ENCODE measurements at places on chromosomes 6 and 20. TPM values are rescaled to one million over a fixed set of nuclear protein-coding genes. Genes with fewer than 3 reads are reported as not detected.
A peak's percentile ranks its signal among the peaks of the same experiment; 100 is the strongest.

CNR1 gene
- total RNA-seq, result 4.8 TPM

AARS2 gene
- 12.6 TPM for total RNA-seq

GLP1R gene
- 0.22 TPM for total RNA-seq

RAMACL gene
- total RNA-seq, result 1.9 TPM

UNC93A gene
- total RNA-seq, result not detected

ADAT2 gene
- 6.9 TPM for total RNA-seq

CLPSL1 gene
- total RNA-seq, result not detected

COX4I2 gene
- 1.3 TPM for total RNA-seq

SLC22A23 gene
- total RNA-seq, result 5.3 TPM

HCRTR2 gene
- total RNA-seq, result not detected

BCAS1 gene
- total RNA-seq, result 4.8 TPM

CAP2 gene
- 15.7 TPM for total RNA-seq

GRCh38 chr20:53409447-53409717 is 184.3 kb downstream of the ZNF217 start:
- peak; percentile 25 for DNase-seq

GRCh38 chr20:3313683-3314065 is 74.7 kb upstream of the SLC4A11 start:
- DNase-seq, result no peak

- DNase-seq, result no peak
Observed at GRCh38 chr20:16064989-16065707, 508.1 kb downstream of the KIF16B start.

- DNase-seq, result no peak
Observed at GRCh38 chr6:81843302-81843701, 90.8 kb upstream of the TENT5A start.

DNA sequence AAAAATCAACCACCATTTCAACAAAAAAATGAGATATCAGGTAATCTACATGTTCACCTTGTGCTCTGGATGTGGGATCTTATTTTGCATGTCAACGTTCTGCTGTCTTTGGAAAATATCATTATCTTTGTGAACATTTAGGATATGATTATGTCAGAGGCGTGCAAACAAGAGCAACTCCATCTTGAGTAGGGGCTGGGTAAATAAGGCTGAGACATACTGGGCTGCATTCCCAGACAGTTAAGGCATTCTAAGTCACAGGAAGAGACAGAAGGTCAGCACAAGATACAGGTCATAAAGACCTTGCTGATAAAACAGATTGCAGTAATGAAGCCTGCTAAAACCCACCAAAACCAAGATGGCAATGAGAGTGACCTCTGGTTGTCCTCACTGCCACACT is 28.8 kb upstream of the ZBTB24 start:
- no peak for DNase-seq

DNA sequence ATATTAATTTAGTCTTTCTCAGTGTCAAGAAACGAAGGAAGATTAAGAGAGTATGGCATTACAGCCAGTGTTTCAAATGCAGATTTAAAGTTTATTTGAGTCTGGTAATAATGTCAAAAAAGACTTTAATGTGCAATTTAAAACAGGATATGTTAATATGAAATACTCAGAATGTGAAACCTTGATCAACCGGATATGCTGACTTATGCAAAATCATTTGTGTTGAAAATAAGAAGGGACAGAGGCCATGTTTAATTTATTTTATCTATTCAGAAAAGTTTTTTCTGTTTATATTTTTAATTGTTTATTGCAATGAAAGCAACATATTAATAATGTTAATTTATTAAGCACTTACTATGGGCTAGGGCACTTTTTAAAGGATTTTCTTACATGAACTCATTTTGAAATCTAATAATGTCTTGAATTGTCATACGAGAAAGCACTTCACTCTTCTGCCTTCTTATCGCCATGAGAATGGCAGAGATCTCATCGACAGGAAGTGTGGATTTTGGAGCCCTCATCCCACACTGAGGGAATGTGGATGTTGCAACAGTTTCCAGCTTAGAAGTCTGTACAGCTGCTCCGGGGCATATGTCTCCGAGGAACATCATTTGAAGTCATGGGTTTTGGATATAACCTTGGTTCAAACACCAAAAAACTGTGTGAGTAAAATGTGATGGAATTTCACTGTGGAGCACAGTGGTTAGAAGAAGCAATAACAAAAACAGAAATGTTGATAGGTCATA is 1410.4 kb downstream of the EPHA7 start:
- no peak for DNase-seq

DNA sequence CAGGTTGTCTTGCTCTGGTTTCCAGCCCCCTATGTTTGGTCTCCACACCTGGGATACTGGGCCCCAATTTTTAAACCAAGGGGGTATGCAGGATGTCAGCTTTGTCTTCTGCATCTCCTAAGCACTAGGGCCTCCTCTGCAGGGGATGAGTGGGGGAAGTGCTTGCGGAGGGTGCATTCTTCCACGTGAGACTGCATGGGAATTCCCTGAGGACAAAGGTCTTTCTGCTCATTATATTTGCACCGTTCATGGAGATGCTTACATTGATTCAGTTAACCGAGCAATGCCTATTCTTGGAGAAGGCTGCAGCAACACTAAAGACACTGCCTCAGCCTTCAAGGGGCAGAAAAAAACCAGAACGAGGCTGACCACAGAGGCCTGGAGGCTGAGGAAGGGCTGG is 45.4 kb downstream of the RAB44 start:
- DNase-seq, result no peak

DNA sequence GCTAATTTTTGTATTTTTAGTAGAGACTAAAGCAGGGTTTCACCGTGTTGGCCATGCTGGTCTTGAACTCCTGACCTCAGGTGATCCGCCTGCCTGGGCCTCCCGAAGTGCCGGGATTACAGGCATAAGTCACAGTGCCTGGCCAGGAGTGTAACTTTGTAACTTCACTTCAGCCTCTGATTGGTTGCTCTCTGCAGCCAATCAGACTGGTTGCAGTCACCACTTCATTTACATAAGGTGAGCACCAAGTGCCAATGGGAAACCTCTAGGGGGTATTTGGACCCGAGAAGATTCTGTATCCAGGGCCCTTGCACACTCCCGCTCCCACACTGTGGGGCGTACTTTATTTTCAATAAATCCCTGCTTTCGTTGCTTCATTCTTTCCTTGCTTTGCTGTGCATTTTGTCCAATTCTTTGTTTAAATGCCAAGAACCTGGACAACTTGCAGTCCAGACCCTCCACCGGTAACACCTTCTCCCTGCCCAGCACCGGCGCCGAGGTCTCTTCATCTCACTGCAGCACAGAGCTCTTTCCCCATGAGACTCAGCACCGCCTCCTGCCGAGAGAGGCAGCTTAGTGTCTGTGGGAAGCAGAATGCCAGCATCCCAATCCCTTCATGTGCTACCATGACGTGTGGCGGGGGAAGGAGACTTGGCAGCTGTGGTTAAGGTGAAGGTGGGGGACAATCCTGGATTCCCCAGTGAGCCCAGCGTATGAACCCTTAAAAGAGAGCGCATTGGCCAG is 14.0 kb upstream of the MRGBP start:
- no peak for DNase-seq

DNA sequence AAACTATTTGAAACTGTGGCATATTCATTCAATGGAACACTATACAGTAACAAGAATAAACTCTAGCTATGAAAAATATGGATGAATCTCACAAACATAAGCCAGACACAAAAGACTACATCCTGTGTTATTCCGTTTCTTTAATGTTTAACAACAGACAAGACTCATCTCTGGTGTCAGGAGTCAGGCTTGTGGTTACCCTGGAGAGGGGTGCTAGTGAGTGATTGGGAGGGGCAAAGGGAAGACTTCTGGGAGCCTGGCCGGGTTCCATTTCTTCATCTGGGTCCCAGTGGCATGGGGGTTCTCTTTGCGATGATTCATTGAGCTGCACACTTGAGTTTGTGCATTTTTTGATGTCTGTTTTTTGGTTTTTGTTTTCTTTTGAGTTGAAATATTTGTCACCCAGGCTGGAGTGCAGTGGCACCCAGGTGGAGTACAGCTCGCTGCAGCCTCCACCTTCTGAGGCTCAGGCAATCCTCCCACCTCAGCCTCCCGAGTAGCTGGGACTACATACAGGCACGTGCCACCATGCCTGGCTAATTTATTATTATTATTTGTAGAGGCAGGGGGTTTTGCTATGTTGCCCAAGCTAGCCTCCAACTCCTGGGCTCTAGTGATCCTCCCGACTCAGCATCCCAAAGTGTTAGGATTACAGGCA is 21.2 kb upstream of the TTPAL start:
- peak; percentile 9 for DNase-seq

DNA sequence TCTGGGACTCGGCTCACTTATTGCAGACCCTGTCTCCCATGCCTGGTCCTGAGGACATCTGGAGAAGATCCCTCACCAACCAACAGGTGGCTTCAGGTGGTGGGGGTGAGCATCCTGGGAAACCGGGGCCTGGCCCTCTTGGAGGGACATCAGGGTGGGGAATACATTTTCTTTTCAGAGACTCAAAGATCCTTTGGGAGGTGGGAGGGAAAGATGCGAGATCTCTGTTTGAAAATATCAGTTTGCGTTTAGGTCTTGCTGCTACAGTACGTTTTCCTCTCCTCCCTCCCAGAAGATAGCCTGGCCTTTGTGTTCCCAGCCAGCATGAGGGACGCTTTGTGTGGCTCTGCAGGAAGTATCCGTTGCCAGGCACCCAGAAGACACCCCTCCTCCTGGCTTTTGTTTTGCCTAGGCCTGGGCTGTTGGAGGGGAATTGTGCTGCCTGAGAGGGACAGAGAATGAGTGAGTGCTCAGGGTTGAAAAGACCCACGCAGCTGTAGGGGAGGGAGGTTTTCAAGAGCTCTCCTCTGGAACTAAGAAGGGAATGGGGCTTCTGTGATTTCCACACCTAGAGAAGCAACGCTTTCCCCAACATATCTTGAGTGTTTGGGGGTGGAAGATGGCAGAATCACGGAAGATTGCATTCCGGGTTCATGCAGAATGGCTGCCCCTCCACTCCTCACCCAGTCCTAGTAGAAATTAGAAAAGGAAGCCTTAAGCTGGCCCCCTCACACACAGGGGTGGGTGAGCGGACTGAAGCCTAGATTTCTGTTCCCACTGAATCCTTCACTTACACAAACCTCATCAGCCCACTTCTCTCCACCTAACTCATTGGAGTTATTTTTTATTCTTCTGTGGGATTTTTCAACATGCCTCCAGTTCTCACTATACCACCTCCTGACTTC is 22.0 kb upstream of the SLC2A12 start:
- DNase-seq, result no peak

DNA sequence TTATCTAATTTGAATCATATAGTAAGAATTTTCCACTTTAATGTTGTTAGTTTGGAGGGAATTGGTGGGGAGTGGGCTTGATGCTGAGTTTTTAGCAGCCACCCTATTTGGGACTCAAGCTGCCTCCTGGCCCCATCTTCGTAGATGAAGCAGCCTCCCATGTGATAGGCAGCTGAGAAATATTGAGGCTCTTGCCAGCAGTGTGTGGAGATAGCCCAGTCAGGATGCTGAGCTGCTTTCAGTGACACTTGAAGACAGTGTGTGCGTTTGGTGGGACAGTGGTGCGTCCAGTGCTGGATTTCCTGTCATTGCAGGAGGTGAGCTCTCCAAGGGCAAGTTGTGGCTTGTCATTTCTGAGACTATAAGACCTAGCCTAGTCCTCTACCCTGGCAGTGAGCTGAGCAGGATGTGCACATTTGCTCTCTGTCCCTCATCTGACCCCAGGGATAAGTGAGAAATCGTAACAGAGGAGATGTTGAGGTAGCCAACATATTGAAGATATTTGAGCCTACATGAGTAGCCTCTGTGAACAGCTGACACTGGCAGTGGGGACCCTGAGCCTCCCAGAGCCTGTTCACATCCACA is 47.9 kb upstream of the RNF8 start:
- no peak for DNase-seq

GRCh38 chr6:36853325-36853724 is 14.1 kb upstream of the CPNE5 start:
- DNase-seq, result no peak

DNA sequence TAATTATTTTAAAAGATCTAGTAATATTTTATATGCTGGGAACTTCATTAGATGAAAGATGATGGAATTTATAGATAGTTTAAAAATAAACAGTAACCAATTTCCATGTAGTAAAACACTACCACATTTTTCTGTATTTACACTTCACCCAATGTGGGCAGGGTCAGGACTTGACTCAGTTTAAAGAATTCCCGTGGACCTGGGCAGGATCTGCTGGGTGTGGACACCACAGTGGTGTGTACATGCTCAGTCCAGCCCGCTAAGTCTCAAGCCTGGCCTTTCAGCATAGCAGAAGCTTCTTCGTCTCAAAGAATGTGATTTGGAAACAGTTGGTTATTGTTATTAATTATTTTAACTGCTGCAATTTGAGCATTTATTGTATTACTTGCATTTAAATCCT is 364.2 kb downstream of the SYNE1 start:
- no peak for DNase-seq

DNA sequence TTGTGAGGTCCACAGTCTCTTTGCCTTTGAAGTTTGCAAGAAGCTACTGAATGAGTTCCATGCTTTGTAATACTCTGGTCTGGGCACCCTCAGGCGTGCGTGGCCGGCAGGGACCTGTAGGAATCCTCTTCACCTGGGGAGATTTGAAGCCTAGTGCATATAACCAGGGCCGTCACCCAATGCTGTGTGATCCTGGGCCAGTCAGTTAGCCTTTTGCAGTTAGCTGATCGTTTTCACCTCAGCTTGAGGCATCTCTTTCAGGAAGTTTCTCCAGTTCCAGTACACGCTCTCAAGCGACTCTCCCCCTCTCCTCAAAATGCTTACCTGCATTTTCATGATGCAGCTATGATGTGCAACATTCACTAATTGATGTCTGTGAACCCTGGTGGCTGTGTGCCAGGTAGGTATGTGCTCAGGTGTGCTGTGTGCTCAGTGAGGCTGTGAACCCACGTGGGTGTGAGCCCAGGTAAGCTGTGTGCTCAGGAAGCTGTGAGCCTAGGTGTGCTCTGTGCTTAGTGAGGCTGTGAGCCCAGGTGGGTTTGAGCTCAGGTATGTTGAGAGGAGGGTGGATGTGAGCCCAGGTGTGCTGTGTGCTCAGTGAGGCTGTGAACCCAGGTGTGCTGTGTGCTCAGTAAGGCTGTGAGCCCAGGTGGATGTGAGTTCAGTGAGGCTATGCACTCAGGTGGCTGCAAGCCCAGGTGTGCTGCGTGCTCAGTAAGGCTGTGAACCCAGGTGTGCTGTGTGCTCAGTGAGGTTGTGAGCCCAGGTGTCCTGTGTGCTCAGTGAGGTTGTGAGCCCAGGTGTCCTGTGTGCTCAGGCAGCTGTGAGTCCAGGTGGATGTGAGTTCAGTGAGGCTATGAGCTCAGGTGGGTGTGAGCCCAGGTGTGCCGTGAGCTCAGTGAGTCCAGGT is 120.4 kb downstream of the PHACTR3 start:
- no peak for DNase-seq

- no peak for DNase-seq
Observed at GRCh38 chr6:11975353-11975977, 36.6 kb upstream of the HIVEP1 start.
